ENCODE measurements at places on chromosomes 16 and 17.

GRCh38 chr17:382644-383533 is 30.3 kb upstream of the RPH3AL start:
- no peaks in the 10 kb centered on the region for H3K36me3 ChIP-seq
- no peak overlapping the region for H3K27ac ChIP-seq
- DNase-seq, result no peak
- H3K4me1 ChIP-seq, result peaks cover 10% of the 10 kb centered on the region
- no peak overlapping the region for H3K4me3 ChIP-seq

DNA sequence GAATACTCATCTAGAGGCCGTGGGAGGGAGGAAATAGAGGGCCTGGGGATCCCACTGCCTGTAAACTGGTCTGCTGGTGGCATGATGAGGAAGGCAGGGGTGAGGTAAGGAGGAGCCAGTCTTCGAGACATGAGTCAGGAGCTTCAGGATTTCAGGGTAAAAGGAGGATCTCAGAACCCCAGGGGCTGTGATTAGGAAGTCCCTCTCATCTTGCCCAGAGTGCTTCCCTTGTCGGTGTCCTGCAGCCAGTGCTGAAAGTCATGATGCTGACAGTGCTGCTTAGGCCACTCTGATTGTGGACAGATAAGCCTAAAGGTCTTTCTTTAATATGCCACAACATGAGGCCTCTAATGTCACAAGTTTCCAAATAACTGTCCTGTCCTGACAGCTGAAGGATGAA is 29.6 kb downstream of the COG4 start:
- H3K27me3 ChIP-seq, result no peaks in the 10 kb centered on the region
- no peak for DNase-seq
- H3K4me1 ChIP-seq, result no peaks in the 10 kb centered on the region
- no peak overlapping the region for H3K4me3 ChIP-seq

DNA sequence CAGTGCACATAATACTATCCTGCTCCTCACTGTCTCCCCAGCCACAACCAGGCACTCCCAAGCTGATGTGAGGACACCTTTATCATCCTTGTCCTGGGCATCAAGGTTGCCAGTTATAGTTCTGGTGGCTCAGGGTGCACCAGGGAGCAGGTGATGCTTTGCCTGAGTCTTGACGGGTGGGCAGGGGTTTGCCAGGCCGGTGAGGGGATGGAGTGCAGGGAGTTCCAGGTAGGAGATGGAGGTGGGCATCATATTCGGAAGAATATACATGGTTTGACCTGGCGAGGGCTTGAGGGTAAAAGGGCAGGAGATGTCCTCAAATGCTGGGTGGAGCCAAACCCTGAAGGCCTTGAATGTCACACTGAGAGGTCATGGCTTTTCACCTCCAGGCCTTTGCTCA is 115.8 kb upstream of the CRHR1 start:
- H3K4me1 ChIP-seq, result no peaks in the 10 kb centered on the region
- H3K27ac ChIP-seq, result no peak overlapping the region
- H3K27me3 ChIP-seq, result no peaks in the 10 kb centered on the region
- no peaks in the 10 kb centered on the region for H3K36me3 ChIP-seq
- H3K4me3 ChIP-seq, result no peak overlapping the region

GRCh38 chr17:68437979-68438822 is 19.1 kb downstream of the WIPI1 start:
- H3K4me3 ChIP-seq, result peak overlapping the region; percentile 19
- no peak for DNase-seq
- H3K36me3 ChIP-seq, result no peaks in the 10 kb centered on the region
- H3K27ac ChIP-seq, result peak overlapping the region; percentile 58
- no peaks in the 10 kb centered on the region for H3K27me3 ChIP-seq

GRCh38 chr17:4162321-4162720 is 19.3 kb downstream of the CYB5D2 start:
- H3K27me3 ChIP-seq, result no peaks in the 10 kb centered on the region
- H3K4me1 ChIP-seq, result no peaks in the 10 kb centered on the region
- peaks cover 18% of the 10 kb centered on the region for H3K36me3 ChIP-seq
- no peak for DNase-seq
- no peak overlapping the region for H3K27ac ChIP-seq

- no peaks in the 10 kb centered on the region for H3K4me1 ChIP-seq
- H3K27me3 ChIP-seq, result no peaks in the 10 kb centered on the region
- no peaks in the 10 kb centered on the region for H3K36me3 ChIP-seq
- H3K27ac ChIP-seq, result no peak overlapping the region
- DNase-seq, result no peak
- H3K4me3 ChIP-seq, result no peak overlapping the region
Observed at GRCh38 chr16:61671161-61671560, 365.1 kb downstream of the CDH8 start.

GRCh38 chr17:2055292-2056205 is 646 bp downstream of the HIC1 start:
- no peak for DNase-seq
- H3K4me3 ChIP-seq, result peak overlapping the region; percentile 60
- H3K36me3 ChIP-seq, result peaks cover 4% of the 10 kb centered on the region
- H3K27me3 ChIP-seq, result no peaks in the 10 kb centered on the region
- H3K4me1 ChIP-seq, result peaks cover 41% of the 10 kb centered on the region
- H3K27ac ChIP-seq, result peak overlapping the region; percentile 58

GRCh38 chr16:58026139-58026704 is 668 bp downstream of the MMP15 start:
- H3K27ac ChIP-seq, result no peak overlapping the region
- peaks cover 21% of the 10 kb centered on the region for H3K4me1 ChIP-seq
- DNase-seq, result no peak

Data from effector memory CD4-positive, alpha-beta T cell (primary cell).